HFF-Myc (cell line): ENCODE measurements at places on chromosomes 4 and X.

GRCh38 chrX:48025561-48025960, 18.8 kb downstream of the SPACA5 start:
- DNase-seq: peak; percentile 26

- DNase-seq: no peak
Observed at GRCh38 chr4:113888006-113888405, 91.4 kb downstream of the ARSJ start.

- no peak for DNase-seq
Observed at GRCh38 chr4:152633118-152633517, 46.7 kb downstream of the TMEM154 start.

DNA sequence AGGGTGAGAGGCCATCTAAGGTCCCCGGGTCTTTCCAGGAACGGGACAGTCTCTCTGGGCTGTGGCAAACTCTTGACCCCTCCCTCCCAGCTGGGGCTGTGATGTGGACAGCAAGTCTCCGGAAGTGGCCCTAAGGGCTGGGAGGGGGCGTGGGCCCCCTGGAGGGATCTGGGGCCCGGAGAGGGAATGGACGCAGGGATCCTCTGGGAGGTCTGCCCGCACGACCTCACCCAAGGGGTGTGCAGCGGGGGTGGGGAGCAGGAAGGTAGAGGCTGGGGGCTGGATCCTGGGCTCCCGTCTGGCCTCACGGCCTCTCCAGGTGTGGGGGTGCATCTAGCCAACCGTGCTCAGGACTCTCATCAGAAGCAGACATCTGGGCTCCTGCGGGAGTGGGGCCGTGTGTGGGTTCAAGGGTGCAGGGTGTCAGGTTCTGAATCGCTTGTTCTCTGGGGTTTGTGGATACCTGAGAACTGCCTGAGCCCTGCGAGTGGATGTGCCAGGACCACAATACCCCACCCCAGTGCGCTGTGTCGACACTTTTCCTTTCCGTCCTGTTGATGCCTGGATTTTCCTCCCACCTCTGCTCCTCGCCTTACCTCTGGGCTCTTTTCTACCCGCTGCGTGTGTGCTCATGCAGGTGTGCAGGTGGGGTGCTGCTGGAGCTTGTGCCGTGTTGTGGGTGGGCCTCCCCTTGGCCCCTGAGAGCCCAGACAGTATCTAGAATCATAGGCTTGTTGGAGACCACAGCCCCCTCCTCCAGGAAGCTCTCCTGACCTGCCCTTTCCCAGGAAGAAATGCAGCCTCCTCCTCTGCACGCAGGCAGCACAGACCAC, 915 bp downstream of the CPZ start:
- DNase-seq: no peak

- DNase-seq: no peak
Observed at GRCh38 chr4:6110681-6111353, 89.5 kb downstream of the JAKMIP1 start.

DNA sequence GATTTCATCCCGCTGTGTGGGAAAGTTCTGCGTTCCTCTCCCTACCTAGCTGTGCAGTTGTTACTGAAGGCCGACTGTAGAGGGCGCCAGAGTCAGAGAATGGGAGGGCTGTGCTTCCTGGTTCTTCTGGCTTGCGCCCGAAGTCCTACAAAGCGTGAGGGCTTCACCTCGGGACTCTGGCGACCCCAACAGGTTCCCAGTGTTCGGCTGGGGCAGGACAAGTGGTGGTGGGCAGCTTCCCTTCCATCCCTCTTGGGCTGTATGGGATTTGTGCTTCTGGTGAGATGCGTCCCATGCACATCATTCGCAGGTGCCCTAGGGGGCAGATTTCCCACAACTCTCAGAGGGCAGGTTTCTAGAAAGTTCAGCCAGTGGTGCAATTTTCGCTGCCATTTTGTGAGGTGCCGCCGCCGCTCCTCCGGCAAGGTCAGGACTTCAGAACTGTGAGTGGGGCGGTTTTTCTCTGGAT, 27.3 kb downstream of the CT45A1 start:
- DNase-seq: no peak

GRCh38 chr4:153153339-153153871, 50.8 kb upstream of the TRIM2 start:
- no peak for DNase-seq

GRCh38 chr4:148737061-148737770, 295.0 kb upstream of the NR3C2 start:
- no peak for DNase-seq

DNA sequence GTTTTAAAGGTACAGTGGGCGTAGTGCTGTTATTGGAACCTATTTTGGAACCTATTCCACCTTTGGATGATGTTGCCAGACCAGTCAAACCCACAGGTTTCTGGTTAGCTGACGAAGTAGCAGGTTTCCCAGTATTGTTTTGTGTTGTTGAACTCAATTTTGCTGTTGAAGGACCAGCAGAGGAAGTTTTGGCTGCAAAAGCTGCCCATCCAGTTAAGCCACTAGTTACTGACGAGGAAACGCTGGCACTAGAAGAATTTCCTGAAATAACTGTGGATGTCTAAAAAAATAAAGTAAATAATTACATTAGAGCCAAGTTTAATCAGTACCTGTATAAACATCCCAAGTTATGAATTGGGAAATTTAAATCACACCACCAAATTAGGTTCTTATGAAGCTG, 25.5 kb downstream of the INTS12 start:
- no peak for DNase-seq

DNA sequence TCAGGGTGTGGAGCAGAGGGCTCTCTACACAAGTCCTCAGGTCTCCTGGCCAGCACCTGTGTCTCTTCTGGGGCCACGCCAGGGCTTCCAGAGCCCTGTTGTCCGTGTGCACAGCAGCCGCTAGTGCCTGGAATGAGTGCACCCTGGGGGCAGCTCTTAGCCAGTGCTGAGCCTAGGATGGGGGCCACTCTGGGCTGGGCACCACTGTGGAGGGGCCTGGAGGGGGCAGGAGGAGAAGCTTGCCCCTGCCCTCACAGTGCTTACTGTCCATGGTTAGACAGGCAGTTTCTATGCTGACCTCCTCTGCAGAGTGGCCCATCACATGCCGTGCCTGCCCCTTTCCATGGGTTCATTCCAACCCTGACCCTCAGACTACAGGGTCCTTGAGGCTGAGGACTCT, 42.7 kb upstream of the GRPEL1 start:
- DNase-seq: no peak

GRCh38 chr4:175884048-175884447, 72.0 kb upstream of the GPM6A start:
- no peak for DNase-seq

GRCh38 chrX:11791090-11791489, 33.1 kb downstream of the MSL3 start:
- no peak for DNase-seq

- DNase-seq: no peak
Observed at GRCh38 chr4:54942721-54943120, 182.7 kb downstream of the KDR start.
